ENCODE measurements at places on chromosomes 4 and X.

GRCh38 chr4:37517326-37517725, 168.8 kb downstream of the RELL1 start:
- DNase-seq: no peak

DNA sequence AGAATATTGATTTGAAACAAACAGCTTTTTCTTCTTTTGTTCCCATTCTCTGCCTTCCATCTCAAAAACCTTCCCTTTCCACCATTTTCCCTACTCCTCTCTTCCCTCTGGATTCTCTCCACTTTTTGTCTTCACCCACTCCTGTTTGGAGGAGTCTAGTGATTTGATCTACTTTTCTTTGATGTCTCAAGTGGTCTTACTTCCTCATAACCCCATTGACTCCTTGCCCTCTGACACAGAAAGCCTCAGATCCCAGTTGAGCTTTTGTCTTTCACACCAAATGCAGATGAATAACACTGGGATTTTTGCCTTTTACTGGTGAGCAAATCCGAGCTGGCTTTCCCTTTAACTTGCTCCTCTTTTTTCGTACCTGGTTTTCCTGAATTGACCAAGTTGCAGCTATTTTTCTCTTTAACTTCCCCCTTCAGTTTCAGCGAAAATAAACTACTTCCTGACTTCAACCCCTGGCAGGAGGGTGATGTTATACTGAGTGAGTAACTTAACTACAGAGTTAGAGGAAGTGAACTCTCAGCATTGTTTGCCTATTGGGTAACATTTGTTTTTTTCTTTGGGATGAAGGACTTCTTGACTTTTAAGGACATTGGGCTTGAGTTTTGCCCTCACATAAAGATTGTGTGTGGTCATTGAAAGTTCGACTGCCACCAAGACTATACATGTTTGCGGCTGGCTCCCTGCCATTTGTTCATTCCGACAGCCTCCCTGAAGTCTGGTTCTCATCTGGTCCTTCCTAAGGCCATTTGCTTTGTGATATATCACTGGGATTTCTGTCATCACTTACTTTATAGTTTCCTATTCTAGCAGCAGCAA, 392.8 kb upstream of the NR3C2 start:
- DNase-seq: no peak

DNA sequence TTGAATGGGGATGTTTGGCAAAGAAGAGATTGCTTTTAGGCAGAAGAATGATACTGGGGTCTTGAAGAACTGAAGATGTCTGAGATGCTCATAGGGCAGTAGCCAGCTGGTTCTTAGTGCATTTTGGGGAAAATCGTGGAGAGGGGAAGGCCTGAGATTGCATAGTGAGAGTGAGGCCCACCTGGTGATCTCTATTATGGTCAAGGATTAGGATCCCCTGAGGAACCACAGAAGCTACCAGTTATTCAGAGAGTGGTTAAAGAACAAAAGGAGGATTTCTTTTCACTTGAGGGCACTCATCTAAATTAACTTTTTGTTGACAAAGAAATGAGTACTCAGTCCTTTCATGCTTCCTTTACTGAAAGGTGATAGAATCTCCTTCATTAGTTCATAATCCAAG, 271.3 kb upstream of the HAND2 start:
- DNase-seq: peak; percentile 22

- no peak for DNase-seq
These were observed 240.2 kb upstream of the GRIA3 start for GRCh38 chrX:122943918-122944317.

DNA sequence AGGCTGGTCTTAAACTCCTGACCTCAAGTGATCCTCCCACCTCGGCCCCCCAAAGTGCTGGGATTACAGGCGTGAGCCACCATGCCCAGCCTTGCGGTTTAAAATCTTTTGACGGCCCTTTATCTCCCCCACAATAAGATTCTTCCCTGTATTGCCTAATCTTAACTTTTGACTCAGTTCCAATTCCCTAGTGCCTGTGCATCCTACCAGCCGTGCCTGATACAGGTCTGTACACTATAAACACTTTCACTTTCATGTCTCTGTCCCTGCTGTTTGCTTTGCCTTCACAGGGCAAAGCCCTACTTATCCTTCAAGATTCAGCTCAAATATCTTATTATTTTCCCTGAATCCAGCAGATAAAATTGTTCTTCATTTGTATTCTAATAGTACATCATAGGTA, 74.6 kb downstream of the WDR44 start:
- DNase-seq: no peak

Measured in NT2/D1 (cell line).